SJCRH30 (cell line): ENCODE measurements at places on chromosomes 7 and 10. TPM values are rescaled to one million over a fixed set of nuclear protein-coding genes. Genes with fewer than 3 reads are reported as not detected.

Gene PGAM2
- not detected in 2 replicates for total RNA-seq

Gene PROSER2
- total RNA-seq: 10.7 and 14.6 TPM in 2 replicates

Gene TMEM270
- total RNA-seq: not detected in 2 replicates

Gene CPA1
- 0.81 and 1.1 TPM in 2 replicates for total RNA-seq

Gene PDCD4
- 55.0 and 60.9 TPM in 2 replicates for total RNA-seq

Gene CXCL12
- total RNA-seq: not detected in 2 replicates

Gene UTF1
- total RNA-seq: not detected in 2 replicates

Gene LIPN
- not detected in 2 replicates for total RNA-seq

Gene CAV2
- 21.6 and 25.2 TPM in 2 replicates for total RNA-seq

GRCh38 chr7:16268821-16269768, 152.2 kb downstream of the CRPPA start:
- peak; percentile 48 for DNase-seq

GRCh38 chr10:110409926-110410325, 87.8 kb upstream of the DUSP5 start:
- DNase-seq: no peak

- peak; percentile 14 for DNase-seq
Measured at GRCh38 chr10:78451592-78451991, 417.9 kb downstream of the RPS24 start.

- no peak for DNase-seq
Measured at GRCh38 chr10:114771157-114771556, 50.4 kb upstream of the FHIP2A start.

DNA sequence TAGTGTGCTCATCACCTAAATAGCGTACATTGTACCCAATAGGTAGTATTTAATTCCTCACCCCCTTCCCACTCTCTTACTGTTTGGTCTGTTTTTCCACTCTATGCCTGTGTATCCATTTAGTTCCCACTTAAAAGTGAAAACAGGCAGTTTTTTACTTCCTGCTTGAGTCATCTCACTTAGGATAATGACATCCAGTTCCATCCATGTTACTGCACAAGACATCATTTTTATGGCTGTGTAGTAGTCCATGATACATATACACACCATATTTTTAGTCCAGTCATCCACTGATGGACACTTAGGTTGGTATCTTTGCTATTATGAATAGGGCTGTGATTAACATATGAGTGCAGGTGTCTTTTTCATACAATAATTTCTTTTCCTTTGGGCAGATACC, 10.1 kb downstream of the STK17A start:
- DNase-seq: no peak

DNA sequence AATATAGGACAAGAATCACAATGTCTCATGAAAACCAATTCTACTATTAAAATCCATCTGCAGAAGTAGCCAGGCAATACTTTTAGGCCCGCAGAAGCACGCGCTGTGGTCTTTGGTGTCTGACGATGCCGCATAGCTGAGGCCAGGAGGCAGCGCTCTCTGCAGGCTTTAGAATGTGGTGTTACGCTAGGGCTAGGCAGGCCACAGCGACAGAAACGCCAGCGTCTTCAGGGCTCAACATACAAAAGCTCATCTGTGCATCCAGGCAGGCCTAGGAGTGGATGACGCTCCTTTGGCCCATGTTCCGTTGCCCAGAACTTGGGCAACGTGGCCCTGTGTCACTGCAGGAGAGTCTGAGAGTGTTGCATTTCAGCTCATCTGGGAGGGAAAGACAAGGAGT, 601.1 kb upstream of the FOXK1 start:
- DNase-seq: no peak

DNA sequence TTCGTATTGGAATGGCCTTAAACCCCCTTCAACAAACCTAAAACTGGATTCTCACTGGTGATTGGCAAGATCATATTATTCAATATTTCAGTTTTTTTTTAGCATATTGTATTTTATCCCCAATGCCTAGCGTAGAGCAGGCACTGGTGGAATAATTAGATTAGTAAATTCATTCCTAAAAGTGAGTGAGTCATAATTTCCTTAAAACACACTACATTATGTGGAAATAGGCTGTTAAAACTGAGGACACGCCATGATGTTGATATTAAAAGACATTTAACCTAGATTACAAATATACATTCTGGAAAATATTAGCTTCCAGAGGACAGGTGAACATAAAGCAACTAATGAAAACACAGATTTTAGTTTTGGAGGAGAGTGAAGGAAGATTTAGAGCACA, 463.9 kb downstream of the PARD3 start:
- no peak for DNase-seq

DNA sequence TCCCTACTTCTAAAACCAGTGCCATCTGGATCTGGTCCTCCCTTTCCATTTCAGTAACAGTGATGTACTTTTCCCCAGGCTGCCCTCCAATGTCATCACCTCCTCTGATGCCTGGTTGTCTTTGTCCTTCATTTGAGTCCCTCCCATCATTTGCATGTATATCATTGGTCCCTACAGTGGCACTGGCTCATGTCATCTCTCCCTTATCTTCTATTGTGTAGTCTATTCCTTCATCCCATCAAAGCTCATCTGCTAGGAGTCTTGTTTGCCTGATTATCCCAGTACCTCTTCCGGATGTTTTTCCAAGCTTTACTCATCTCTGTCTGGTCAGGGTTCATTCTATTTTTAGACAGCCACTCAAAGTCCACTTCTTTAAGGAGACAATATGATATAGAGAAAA, 292.9 kb upstream of the BMPER start:
- DNase-seq: no peak

DNA sequence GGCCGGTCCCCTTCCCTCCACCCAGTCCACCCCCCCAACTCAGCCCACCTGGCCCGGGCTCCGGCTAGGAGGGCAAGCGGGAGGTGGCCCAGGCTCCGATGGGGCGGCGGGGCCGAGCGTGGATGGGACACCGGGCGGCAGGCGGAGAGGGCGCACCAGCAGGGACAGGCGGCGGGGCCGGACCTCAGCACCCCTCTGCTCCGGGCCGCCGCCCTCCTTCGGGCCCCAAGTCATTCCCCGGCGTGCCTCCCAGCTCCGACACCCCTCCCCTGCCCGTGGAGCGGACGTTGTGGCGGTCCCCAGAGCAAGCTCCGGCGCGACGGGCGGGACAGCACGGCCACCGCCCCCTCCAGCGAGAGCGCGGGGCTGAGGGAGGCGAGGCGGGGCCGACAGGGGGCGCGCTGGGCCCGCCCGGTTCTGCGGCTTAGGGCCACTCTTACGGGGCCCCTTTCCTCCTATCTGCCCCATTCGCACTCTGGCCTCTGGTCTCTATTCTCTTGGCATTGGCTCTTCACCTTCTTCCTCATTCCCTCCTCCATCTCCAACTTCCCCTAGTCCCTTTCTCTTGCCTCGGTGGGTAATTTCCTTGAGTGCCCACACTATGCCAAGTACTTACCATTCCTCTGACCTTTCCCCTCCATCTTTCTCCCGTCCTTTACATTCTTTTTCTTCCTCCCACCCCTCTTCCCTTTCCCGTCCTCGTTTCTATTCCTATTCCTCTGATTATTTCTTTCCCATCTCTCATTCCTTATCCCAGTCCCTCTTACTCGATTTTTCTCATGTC, 701 bp upstream of the GBX1 start:
- peak; percentile 70 for DNase-seq

- DNase-seq: peak; percentile 83
Measured at GRCh38 chr7:138885383-138886147, 87.6 kb upstream of the ATP6V0A4 start.

GRCh38 chr10:59258890-59259289, 82.4 kb downstream of the PHYHIPL start:
- DNase-seq: no peak

- DNase-seq: no peak
Measured at GRCh38 chr10:106226142-106226541, 938.4 kb downstream of the SORCS1 start.

DNA sequence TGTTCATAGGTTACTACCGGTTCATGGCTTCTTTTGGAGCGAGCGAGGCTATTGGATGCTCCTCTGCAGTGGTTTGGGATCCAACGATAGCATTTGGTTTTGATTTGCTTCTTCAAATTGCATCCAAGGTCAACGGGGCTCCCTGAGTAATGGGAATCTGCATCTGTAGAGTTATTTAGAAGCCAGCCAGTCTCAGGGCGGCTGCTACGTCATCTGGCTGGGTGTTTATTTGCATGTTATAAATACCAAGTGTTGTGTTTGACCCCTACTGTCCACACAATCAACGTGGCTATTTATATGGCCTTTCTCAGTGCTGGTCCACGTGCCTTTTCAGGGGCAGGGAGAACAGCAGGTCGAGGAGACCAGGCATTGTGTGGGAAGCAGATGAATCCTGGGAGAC, 137.7 kb downstream of the PRPF18 start:
- DNase-seq: no peak

- no peak for DNase-seq
Measured at GRCh38 chr7:6232116-6232515, 40.3 kb downstream of the CYTH3 start.

DNA sequence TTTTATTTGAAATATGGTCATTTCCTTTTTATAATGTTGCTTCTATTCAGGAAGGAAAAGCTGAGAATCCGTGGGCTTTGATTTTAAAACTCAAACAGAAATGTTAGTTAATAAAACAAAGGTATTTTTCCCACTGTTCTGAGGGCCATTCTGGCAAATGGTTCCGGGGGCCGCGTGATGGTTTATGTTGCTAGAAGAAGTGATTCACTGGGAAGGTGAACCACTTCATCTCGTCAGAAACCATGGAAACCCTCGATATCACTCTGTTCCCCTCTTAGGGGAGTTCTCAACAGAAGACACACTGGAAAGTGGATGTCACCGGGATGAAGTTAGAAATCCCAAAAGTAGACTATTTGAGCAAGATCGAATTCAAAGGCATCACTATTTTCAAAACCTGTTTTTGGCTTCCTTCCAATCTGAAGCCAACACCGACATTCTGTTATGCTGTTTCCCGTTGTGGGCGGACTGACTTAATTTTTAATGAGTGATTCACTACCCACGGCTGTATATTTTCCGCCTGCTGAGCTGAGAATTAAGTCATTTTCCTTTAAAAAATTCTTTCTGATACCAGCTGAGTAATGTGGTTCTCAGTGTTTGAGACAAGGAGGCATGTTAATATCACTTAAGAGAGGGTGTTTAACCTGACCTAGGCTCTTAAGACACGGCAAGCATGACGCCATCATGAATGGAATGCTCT, 84.1 kb downstream of the PTPRE start:
- DNase-seq: no peak

DNA sequence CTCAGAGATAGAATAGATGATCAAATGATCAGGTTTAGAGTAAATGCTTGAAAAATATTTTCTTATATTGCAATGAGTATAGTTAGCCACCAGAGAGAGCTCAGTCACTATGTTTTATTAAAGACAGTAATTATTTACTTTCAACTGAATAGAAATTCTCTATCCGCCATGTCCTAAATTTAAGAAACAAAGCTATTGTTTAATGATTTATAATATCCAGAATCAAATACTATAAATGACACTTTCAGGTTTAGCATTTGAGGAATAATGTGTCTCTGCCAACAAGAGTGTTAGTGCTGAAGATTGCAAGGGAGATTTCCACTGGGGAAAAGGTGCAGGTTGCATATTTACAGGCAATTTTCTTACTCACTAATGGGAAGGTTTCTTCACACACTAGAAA, 184.7 kb downstream of the DGKB start:
- DNase-seq: peak; percentile 41

DNA sequence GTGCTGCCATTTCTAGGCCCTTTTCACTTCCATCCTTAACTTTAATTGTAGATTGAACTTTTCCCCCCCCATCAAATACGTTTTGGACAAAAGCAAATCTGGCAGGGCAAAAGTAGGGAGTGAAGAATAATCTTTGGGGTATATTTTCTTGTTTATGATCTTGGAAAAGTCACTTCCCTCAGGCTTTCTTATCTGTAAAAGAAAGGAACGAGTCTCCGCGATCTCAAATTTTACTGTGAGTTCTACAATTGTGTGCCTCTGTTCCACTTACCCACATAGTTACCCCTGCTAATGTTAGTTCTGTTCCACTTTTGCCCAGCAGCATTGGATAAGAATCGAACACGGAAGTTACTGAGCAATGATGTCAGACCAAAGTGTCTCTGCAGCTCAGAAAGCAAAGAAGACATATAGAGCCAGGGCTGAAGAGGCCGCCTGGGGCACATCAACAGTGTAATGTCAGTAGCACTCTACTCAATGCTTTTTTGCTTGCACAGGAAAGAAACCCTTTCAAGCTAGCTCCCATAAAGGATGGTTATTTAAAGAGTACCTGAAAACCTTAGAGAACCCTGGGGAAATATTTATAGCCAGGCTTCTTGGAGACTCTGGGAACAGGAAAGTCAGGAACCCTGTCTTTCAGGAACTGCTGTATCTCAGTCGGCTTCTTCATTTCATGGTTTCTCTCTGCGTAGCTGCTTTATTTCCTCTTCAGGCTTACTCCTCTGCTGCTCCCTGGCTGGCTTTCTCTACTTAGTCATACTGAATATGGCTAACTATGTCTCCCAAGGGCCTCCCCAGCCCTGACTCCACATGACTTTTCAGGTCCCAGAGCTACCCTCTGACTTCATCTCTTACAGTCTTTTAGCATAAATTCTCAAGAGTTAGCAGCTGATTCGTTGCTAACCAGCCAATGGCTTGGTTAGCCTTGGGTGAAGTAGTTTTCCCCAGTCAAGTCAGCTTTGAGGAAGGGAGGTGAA, 123.7 kb upstream of the FAM3C start:
- DNase-seq: no peak

DNA sequence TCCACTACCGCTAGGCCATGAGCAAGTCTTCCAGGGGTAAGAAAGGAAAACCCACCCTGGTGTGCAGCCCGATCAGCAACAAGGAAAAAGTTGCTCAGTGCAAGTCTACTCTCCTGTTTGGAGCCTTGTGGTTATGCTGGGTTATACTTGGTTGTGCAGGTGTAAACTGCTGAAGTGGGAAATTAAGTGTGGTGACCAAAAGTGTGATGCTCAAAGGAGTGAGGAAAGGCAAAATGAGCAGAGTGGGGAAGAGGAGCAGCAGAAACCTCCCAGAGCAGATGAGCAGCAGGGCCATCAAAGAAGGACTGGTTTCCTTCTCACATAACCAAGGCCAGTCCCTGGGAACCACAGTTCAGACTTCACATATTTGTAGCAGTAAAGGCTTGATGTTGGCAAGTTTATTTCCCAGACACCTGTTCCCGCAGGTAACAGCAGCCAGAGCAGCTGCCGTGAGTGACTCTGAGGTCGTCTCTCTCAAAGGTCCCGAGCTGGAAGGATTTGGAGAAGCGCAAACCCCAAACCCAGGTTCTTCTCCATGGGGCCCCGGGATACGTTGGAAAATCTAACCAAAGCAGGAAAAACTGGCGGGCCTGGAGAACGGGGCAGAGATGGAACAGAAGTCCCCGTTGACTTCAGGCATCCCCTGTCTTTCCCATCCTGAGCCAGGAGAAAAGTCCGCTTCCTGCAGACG, 607 bp upstream of the SMO start:
- DNase-seq: no peak

GRCh38 chr7:89312551-89312950, 517.0 kb upstream of the TEX47 start:
- DNase-seq: no peak
